AG04450 (cell line): ENCODE measurements at places on chromosomes 5 and 9.

GRCh38 chr5:112870966-112871365 lies 9.9 kb downstream of the SRP19 start:
- DNase-seq, result no peak

- no peak for DNase-seq
These were observed 4.5 kb downstream of the CAMSAP1 start for GRCh38 chr9:135902655-135903357.

GRCh38 chr5:165173651-165174050 lies 1668.2 kb downstream of the MAT2B start:
- DNase-seq, result no peak

GRCh38 chr5:42467981-42468524 lies 44.8 kb downstream of the GHR start:
- DNase-seq, result no peak

DNA sequence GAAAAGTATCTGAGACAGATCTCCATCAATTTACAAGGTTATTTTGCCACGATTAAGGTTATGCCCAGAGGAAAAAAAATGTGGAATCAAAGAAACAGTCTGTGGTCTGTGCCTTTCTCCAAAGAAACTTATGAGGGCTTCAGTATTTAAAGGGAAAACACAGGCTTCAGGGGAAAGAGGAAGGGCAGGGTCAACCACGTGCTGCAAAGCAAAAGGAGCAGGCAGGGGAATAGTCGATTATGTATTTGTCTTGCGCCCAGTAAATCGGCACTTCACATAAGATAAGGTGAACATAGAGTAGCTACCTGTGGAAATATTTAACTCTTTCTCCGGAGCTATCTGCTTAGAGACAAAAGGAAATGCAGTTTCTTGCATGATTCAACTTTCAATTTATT lies 343.7 kb downstream of the RAB3C start:
- DNase-seq, result no peak

GRCh38 chr9:125258832-125259534 lies 2.6 kb upstream of the GAPVD1 start:
- no peak for DNase-seq

GRCh38 chr9:134867917-134868750 lies 12.5 kb upstream of the FCN2 start:
- DNase-seq, result no peak

DNA sequence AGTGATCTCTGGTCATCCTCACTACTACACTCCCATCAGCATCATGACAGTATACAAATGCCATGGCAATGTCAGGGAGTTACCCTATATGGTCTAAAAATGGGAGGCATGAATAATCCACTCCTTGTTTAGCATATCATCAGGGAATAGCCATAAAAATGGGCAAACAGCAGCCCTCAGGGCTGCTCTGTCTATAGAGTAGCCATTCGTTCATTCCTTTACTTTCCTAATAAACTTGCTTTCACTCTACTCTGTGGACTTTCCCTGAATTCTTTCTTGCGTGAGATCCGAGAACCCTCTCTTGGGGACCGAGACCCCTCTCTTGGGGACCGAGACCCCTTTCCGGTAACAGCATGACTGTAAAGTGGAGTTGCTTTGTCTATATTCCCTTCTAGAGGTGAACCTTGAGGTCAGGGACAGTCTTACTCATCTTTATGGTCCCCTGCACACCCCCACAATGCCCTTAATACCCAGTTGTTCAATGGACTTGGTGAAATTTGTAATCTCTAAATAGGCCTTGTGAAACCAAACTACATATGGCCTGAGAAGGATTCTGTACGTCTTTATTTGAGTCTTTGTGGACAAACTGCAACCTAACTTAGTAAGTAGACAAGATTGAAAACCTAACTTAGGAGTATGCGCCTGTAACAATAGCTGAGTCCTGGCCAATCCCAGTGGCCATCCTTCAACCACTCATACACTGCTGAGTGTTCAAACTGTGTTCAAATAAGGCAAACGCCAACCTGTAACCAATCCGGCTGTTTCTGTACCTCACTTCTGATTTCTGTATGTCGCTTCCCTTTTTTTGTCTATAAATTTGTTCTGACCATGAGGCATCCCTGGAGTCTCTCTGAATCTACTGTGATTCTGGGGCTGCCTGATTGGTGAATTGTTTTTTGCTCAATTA lies 32.3 kb upstream of the UBTD2 start:
- no peak for DNase-seq

DNA sequence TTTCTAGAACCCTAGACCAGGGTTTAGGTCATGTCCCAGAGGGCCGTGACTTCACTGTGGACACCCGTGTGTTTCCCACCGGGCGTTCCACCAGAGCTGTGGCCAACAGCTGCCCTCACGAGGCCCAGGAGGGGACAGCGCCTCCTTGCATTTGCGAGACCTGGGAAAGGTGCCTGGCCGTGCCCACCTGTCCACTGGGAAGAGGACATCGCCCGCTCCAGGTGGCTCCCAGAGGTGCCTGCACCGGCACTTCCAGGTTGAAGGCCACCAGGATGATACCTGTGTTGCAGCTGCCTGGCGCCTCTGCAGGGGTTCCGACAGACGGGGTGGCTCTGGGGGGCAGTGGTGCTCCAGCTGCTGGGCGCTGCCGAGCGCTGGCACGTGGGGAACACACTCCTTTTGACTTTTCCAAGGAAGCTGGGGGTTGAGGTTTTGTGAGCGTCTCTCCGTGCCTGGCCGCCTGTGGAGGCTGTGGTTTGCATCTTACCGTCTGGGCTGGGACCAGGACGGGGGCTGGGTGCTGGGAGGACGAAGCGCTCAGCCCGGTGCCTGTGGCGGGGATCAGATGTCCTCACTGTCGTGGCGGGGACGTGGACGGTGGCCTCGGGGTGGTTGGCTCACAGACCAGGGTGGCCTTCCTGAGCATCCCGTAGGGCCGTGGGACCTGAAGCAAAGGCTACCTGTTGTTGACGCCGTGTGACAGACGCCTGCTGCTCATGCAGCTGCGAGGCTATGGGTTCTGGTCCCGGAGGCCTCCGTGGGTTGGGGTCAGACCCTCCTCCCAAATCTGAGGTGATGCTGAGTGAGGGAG lies 19.2 kb downstream of the NKD2 start:
- no peak for DNase-seq

GRCh38 chr9:133144142-133144903 lies 19.4 kb downstream of the GBGT1 start:
- DNase-seq, result no peak

DNA sequence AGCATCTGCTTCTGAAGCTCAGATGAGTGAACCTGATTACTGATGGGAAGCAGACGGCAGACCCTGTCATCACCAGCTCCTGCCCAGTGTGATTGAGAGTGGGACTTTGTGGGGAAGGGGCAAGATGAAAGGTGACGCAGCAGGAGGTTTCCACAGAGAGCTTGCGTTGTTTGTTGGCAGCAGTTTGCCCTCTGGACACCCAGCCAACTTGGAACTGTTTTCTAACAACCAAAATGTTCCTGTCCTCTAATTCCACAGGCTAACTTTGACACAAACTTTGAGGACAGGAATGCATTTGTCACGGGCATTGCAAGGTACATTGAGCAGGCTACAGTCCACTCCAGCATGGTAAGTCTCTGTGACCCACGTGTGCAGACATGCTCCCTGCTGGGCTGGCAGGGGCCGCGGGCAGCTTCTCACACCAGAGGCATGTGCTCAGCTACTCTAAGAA lies 20.9 kb downstream of the CYFIP2 start:
- DNase-seq, result no peak

DNA sequence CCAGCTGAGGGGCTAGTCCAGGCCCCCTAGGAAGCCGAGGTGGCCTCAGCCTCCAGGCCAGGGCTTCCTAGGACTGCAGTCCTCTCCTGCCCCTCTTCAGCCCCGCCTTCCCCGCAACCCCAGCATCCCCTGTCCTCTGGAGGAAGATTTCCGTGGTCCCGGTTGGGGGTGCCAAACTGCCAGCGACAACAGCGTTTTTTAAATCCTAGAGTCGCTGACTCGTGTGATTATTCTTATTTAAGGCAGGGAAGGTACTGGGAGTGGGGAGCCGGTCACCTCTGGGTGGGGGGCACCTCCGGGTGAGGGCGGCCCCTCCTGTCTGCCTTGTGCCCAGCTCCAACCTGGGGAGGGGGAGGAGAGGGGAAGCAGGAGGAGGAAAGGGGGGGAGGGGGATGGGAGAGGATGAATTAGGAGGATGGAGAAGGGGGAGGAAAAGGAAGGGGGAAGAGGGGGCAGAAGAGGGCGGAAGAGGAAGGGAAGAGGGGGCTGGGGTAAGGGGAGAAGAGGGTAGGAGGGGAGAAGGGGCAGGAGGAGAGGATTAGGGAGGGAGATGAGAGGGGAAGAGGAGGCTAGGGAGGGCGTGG lies 173.1 kb upstream of the IER5L start:
- no peak for DNase-seq

GRCh38 chr9:89484475-89485404 lies 13.2 kb downstream of the SEMA4D start:
- no peak for DNase-seq

DNA sequence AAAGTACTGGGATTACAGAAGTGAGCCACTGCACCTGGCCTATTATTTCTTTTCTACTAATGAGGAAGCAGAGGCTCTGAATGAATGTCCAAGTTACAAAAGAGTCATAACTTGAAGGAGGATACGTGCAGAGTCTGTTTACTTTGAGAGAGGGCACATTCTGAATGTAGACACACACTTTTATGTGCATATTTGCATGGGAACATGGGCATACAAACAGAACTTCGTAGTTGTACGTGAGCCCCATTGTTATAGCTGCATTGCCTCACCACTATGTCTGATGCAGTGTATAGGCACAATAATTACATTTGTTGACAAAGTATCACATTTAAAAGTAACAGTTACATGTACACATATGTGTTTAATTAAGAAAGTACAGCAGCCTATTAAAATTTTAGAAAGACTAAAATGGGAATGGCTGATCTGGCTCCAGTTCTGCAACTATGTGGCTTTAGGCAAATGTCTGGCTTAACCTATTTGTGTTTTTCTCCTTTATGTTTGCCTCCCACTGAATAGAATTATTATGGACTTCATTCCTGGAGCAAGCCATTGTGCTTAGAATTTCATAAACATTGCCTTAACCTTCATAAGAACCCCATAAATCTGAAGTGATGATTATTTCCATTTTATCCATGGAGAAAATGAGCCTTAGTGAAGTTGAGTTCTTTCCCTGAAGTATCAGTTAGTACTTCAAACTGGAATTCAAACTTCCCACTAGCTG lies 3.0 kb upstream of the DPYSL3 start:
- no peak for DNase-seq

- no peak for DNase-seq
These were observed 381.2 kb downstream of the KIF4B start for GRCh38 chr5:155394727-155395126.

DNA sequence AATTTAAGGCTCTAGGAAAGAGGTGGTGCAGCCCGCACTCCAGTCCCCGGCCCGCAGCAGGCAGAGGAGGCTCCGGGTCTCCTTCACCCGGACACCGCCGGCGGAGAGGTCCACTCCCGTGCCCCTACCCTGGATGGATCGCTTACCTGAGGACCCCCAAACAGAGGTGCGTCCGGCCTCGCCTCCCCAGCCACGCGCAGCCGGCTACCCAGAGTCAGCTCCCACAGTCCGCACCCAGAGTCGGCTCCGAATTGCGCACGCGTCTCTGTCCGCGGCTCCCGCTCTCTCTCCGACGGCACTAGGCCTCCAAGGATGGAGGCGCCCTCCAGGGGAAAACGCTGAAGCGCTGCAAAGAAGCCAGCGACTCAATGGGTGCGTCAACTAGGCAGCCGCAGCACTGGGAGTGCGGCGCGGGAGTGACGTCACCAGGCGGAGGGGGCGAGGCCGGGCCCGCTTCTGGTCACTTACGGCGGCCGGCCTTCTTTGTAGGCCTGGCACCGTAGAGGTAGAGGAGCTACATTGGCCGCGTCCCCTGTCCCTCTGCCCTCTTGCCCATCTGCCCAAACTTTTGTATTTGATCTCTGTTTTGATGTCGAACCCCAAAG lies at the start of gene ELP1:
TSS of gene ELP1 (minus strand) at position 407 of the 605 bp plus-strand sequence. CDS start 2,978 bp downstream, outside the sequence.
- peak; percentile 86 for DNase-seq

DNA sequence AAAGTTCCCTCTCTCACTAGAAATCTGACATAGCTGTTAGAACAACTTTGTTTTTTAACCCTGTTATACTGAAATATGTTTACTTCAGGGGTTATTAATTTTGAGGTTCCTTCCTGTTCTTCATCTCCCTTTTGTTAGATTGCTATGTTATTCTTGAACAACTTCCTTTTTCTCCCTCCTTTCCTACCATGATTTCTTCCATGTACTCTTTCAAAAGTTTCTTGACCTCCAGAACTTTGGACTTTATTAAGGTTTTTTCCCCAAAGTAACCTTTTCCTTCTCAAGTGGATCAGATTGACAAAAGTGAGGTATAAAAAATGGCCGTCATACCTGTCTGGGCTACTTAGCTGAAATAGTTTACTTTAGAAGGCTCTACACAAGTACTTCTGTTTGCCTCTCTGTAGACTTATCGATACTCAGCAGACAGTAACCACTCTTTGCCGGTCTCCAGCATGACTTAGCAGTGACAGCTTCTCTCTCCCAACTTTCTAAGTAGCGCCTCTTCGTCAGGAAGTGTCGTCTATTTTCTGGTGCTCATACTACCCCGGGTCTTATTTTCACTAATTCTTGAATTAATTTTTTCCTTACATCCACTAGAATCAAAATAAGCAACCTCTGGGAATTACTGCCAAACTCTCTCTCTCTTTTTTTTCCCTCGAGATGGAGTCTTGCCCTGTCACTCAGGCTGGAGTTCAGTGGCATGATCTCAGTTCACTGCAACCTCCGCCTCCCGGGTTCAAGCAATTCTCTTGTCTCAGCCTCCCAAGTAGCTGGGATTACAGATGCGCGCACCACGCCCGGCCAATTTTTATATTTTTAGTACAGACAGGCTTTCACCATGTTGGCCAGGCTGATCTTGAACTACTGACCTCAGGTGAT lies 19.7 kb downstream of the NFIL3 start:
- no peak for DNase-seq

- DNase-seq, result no peak
These were observed 337.6 kb upstream of the IRX1 start for GRCh38 chr5:3258050-3258449.

- DNase-seq, result no peak
These were observed 1.6 kb downstream of the ECM2 start for GRCh38 chr9:92534204-92534603.

DNA sequence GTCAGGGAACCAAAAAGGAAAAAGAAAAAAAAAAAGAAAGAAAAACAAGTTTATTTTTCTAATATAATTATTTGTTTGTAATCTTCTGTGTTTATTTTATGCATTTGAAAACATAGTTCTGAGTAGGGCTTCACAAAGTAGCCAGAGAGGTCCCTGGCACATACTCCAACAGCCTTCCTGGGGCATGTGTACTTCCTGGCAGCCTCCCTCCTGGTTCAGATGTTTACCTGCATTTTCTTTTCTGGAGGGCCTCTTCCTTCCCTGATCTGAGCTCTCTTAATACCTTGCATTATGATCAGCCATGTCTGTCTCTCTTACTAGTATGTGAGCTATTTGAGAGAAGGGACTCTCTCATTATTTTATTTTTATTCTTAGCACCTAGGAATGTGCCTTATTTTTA lies 361.8 kb downstream of the KDM4C start:
- DNase-seq, result no peak

DNA sequence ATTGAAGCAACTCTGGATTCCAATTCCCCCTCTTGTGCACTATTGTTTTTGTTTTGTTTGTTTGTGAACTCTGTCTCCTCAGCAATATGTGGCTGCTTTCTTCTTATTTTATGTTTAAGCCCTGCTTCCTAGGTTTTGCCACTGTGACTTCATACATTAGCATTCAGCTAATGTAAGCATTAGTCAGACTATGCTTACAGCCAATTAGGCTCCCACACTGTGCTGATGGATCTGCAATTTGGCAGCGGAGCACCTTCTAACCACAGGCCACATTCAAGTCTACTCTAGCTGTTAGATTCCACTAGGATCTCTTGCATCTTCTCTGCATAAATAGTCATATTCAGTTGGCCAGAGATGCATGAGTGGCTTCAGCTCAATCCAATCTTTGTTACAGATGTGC lies 9.6 kb upstream of the BICD2 start:
- peak; percentile 90 for DNase-seq
